NCI-H1930 (cell line): ENCODE measurements at places on chromosomes 2 and 18.

GRCh38 chr2:109351164-109351756 is 222.3 kb downstream of the SH3RF3 start:
- no peak for DNase-seq

DNA sequence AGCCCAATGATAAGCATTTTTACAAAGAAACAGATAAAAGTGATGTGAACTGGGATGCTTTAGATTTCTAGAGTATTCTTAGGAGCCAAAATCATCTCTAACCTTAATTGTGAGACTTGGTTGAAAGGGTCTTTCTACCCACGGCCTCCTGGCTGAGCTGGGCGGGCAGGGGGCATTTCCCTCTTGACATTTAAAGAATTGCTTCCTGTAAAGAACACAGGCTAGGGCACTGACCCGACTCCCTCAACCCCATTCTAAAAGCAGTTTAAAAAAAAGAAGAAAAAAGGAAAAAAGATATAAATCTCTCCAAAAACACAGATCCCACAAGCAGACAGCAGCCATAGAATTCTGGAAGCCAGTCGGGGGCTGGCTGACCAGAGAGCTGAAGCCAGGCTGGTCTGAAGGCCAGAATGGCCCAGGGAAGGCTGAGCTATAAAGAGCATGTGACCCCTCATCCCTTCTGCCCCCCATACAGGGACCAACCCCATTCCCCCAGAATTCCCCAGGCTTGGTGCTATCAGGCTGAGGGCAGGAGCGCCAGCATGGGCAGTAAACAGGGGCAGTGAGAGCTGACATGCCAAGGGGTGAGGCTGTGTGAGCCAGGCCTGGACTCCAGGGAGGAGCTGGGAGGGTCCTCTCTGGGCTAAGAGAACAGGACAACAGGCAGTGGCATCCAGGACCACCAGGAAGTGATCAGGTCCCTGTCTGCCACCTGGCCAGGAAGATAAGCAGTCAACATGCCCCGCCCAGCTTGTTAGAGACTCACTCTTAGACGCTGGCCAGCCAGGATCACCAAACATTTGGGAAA is 188.5 kb downstream of the HDAC4 start:
- DNase-seq: no peak

DNA sequence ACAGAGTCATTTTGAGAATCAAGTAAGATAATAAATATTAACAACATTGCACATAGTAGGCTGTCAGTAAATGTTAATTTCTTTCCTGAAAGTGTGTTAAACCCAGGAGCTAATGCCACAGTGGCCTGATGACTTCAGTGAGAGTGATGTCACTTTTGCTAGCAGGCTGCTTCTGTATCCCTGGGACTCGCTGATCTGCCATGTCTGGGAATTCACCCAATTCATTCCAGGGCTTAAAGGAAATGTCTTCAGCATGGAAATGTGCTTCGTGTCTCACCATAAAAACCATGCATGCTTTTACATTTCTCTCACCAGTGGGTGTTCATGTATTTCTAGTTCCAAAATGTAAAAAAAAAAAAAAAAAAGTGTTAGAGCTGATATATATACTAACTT is 56.8 kb upstream of the MAPRE3 start:
- DNase-seq: no peak

DNA sequence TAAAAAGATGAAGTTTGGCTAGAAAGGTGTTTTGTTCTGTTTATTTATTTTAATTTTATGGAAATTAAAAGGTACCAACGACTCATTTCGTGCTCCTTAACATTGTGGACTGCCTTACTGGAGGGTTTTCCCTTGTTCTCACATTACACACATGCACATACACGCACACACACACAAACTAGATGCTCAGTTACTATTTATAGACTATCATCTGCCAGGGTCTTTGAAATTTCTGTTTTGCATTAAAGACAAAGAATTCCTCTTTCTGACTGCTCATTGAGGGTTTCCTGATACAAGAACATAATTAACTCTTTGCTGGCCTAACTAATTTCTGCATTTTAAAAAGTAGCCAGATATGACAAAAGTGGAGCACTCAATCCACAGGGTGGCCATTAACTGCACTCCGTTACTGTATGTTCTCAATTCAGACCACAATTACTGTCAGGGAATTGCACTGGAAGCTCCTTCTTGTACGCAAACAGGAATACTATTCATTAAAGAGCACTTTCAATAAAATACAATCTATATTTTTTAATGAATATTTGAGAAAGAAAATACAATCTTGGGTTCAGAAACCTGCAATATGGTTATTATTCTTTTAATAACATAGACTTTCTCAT is 366.9 kb upstream of the GALNT5 start:
- DNase-seq: no peak

DNA sequence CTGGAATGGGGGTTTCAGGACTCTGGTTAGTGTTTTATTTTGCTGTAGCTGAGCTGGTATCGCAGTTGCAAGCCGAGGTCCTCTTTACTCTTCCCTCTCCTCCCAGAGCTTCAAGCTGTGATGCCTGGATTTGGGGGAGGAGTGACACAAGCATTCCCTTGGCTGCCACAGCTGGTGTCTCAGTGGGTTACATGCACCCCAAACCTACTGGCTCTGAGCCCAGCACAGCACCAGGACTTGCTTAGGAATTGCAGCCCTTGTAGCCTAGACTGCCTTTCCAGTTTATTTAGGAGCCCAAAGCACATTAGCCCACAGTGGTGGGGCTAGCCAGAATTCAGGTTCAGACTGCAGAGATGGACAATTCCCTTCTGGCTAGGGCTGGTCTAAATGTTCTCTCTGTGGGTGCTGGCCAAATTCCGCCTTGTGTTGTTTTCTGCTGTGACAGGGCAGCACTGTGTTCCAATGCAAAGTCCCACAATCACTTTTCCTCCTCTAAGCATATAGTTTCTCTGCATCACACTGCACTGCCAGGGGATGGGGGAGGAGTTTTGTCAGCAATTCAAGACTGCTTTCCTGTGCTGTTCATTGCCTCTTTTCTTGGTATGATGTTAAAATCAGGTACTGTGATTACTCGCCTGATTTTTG is 122.8 kb downstream of the SLC4A10 start:
- no peak for DNase-seq

DNA sequence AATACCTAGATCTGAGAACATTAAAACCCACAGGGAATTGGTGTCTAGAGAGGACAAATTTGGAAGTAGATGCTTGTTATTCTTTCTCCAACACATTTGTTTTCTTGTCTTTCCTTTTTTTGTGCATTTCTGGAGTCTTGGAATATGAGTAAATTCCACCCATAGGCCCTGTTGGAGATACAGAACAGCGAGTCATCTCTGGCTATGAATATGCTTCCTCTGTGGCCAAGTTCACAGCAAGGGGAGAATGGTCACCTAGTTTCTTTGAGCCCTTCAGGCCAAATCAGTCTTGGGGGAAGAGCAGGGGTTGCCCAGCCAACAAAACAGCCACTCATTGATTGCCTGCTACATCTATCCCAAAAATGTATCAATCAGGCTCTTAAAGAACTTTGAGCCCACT is 31.3 kb downstream of the SP140L start:
- no peak for DNase-seq

DNA sequence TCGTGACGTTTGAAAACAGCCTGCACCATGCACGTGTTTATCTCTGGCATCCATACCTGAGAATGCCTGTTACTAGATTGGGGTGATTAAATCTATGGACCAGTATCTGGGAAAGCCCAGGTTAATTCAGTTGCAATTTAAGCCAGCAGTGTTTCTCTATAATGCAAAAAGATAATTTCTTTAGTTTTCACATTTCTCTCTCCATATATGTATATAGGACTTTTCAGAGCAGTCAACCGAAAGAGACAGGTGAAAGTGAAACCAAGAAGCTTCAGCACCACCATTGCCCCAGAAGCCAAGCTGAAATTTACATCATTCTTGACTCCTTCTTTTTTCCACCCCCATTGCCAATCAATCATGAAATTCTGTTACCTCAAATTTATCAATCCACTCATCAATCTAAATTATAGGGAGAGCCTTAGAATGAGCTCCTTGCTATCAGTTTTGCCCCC is 2.7 kb upstream of the LRP2 start:
- DNase-seq: no peak

- no peak for DNase-seq
Measured at GRCh38 chr2:28336264-28336980, 56.2 kb upstream of the FOSL2 start.

DNA sequence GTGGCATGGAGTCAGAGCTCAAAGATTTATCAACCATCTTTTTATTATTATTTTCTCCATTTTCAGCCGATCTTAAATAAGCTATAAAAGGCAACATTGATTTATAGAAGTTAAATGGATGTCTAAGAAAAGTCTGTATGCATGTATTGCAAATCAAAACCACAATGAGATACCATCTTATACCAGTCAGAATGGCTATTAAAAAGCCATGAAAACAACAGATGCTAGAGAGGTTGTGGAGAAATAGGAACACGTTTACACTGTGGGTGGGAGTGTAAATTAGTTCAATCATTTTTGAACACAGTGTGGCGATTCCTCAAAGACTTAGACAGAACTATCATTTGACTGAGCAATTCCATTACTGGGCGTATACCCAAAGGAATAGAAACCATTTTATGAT is 731.0 kb downstream of the CNTNAP5 start:
- no peak for DNase-seq

- DNase-seq: no peak
Measured at GRCh38 chr2:178513876-178514275, 33.6 kb downstream of the PLEKHA3 start.

- DNase-seq: no peak
Measured at GRCh38 chr2:134070281-134070741, 183.6 kb upstream of the MGAT5 start.

DNA sequence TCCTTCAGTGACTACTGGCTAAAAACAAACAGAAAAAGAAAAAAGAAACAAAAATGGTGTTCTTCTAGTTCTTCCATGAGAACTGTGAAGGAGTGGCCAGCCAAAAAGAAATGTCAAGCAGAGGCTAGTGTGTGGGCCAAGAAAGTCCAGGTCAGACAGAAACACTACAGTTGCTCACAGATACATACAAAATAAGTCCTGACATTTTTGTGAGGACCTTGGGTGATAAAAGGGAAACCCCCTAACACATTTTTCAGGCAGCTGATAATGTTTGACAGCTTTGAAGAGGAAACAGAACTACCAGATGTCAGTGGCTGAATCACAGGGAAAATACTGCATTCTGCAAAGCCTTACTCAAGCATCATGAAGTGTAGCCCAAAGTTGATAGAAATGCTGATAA is 28.1 kb downstream of the ARHGAP25 start:
- no peak for DNase-seq

DNA sequence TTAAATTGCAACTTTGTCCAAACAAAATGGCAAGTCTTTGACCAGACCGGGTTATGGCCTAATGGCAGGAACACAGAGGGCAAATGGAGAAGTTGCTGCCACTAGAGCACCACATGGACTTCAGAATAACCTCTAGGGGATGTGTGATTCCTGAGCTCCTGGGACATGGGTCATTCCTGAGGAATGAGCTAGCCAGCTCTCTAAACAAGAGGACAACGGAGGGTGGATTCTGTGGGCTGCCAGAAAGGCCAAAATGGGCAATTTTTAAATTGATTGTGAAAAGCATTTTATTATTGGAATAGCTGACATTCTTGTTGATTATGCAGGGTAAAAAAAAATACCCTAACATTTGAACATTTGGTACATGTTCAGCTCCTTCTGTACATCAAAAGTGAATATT is 109.8 kb upstream of the FZD5 start:
- no peak for DNase-seq

DNA sequence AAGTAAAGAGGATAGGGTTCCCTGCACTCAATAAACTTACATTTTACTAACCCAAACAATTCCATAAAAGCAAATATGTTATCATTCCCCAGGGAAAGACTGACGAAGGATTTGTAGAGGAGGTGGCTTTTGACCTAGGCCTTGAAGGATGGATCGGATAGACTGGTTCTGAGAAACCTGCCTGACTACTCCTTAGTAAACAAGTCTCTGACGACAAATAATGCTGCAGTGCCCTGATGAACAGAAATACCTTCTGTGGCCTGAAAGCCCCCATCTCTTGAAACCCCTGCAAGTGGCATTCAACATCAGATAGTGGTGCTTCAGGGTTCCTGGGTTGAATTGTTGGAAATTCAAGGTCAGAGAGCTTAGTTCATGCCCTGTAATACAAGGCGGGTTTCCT is 19.2 kb downstream of the PRKCE start:
- DNase-seq: no peak

DNA sequence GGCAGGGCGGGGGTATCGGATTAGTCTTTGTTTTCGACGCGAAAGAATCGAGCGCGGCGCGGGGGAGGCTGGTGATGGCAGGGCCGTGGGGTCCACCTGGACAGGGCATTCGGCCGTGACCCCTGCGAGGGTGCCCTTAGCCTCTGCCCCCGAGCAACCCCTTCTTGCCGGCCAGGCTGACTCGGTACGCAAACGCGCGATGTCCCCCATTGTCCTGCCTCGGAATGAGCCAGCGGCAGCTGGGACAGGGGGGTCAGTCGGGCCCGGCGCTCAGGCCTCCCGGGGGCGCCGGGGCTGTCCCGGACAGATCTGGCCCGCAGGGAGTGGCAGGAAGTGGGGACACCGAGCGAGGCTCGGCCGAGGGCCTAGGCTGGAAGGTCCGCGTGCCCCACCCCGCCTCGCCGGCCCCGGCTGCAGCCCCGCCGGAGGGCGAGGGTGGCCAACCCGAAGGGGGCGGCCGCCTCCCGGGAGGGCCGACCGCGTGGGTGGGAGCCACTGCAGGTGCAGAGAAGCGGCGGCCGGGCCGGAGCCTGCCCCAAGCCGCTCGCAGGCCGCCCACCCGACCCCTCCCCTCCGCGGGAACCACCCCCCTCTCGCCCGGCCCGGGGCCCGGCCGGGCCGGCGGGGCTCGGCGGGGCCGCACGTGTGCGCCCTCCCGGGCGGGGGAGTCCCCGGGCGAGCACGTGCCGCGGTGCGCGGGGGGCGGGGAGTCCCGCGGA is at the start of gene TET3:
Gene TET3 (plus strand): TSS at position 708 of the 719 bp plus-strand sequence. CDS start 1,494 bp downstream, outside the sequence.
- DNase-seq: no peak

DNA sequence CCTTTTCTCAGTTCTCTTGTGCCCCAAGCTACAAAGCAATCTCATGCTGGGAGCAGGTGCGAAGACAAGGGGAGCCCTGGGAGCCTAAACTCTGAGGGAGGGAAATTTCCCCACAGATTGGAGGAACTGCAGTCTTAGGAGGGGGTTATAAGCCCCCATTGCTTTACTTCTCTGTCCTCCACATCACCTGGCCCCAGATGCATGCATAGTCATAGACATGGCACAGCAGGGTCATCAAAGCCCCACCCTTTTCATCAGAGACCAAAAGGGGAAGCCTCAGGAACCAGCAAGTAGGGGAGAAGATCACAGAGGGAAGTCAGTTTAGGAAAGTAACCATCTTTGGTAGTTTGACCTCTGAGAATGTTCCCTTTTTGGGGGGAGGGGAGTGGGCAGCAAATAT is 33.7 kb downstream of the LANCL1 start:
- no peak for DNase-seq
